Left renal pelvis (tissue), 4 donors: ENCODE measurements at places on chromosomes 7 and 10.
A peak's percentile ranks its signal among the peaks of the same experiment; 100 is the strongest.

DNA sequence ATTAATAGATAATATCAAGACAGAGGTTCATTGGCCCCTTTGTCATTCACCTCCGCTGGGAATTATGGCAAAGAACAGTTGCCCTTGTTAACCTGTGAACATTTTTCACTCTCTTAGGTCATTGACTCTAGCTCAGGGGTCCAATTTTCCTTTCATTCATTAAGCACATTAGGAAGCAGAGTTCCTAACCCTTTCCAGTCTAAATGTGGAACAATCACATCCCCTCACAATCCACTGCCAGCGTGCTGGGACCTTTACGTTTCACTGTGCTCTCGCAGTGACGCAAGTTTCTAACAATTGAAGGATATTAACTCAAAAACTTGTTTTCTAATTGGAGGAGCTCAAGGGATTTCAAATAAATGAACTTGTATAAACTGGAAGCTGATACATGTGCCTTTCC lies 79.3 kb upstream of the MEOX2 start:
- DNase-seq, result no peak

DNA sequence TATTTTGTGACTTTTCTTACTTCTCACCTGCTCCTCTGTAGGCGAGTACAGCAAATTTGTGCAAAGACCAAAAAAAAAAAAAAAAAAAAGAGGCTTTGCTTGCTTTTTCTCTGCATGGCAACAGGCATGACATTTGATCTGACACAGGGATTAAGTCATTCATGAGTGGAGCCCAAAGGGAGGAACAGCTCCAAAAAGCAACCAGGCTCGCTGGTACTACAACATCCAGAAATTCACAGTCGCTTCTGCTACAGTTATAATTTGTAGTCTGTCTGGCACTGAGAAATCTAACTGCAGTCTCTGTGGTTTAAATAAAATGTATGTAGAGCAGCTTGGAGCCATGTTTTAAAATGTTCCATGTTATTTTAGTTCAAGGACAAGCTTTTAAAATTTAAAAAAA lies 31.7 kb downstream of the MKX start:
- DNase-seq, result peak; percentile 3

- DNase-seq, result no peak
Measured at GRCh38 chr7:129908181-129908580, 44.6 kb downstream of the UBE2H start.

DNA sequence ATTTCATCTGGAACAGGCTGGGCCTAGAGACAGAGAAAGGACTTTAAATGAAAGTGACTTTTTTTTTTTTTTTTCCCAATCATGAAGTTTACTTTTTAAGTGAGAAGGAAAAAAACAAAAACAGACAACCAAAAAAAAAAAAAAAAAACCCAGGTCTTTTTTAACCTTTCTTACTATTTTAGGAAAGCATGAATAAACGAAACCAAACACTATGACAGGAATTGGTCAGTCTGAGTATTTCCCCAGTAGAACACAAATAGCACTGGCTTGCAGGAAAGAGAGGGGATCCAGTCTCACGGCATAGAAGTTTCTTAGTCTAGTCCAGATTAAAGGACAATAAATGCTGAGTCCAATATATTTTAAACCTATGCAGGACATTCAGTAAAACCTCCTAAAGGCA lies 180.5 kb upstream of the CCDC6 start:
- DNase-seq, result no peak
